PC-9 (cell line): ENCODE measurements at places on chromosomes 1 and 21. TPM values are rescaled to one million over a fixed set of nuclear protein-coding genes. Genes with fewer than 3 reads are reported as not detected.

DNA sequence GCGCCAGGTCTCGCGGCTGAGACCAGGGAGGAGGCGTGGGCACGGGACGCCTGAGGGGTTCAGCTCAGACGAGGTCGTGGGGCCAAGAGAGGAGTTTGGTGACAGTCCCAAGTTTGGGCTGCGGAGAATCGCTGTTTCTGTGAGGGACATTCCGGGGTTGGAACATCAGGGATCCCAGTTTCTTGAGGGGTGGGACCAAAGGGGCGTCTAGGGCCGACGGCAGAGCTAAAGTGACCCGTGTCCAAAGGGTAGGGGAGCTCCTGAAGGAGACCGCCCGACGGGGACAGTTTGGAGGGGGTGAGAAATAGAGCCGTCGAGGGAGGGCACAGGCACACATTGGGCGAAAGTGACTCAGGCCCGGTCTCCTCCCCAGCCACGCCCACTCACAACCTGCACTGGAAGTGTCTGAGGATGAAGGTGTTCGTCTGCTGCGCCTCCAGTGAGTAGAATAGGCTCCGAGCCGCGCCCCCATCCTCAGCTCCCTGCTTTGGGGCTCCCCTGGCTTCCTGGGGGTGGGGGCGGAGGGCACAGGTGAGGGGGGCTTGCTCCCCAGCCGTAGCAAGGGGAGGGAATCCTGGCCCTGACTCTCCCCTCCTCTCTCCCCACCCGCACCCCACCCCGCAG, 7.0 kb downstream of the EFNA3 start:
- H3K36me3 ChIP-seq = no peaks in the 10 kb centered on the region
- peaks cover 43% of the 10 kb centered on the region for H3K4me1 ChIP-seq
- H3K27ac ChIP-seq = peak overlapping the region; percentile 72
- peak overlapping the region; percentile 70 for H3K4me3 ChIP-seq
- H3K27me3 ChIP-seq = peaks cover 17% of the 10 kb centered on the region
- DNase-seq = peak; percentile 68

- DNase-seq = no peak
- no peaks in the 10 kb centered on the region for H3K27me3 ChIP-seq
- no peak overlapping the region for H3K4me3 ChIP-seq
- H3K4me1 ChIP-seq = no peaks in the 10 kb centered on the region
- no peak overlapping the region for H3K27ac ChIP-seq
- no peaks in the 10 kb centered on the region for H3K36me3 ChIP-seq
Measured at GRCh38 chr1:178945763-178946266, 74.9 kb upstream of the ANGPTL1 start.

DNA sequence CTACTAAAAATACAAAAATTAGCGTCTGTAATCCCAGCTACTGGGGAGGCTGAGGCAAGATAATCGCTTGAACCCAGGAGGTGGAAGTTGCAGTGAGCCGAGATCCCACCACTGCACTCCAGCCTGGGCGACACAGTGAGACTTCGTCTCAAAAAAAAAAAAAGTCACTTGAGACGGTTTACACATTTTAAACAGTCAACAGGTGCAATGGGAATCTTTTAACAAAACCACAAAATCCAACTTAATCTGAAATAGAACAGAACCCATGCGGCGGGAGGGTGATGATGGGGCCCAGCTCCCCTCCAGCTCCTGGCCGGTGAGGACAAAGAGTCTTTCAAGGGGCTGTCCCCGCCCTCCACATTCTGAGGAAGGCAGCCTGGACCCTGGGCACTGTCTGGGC, 48.3 kb downstream of the TP73 start:
- H3K4me3 ChIP-seq = no peak overlapping the region
- no peak for DNase-seq
- peaks cover 49% of the 10 kb centered on the region for H3K27me3 ChIP-seq
- no peak overlapping the region for H3K27ac ChIP-seq
- H3K4me1 ChIP-seq = peaks cover 29% of the 10 kb centered on the region
- no peaks in the 10 kb centered on the region for H3K36me3 ChIP-seq

DNA sequence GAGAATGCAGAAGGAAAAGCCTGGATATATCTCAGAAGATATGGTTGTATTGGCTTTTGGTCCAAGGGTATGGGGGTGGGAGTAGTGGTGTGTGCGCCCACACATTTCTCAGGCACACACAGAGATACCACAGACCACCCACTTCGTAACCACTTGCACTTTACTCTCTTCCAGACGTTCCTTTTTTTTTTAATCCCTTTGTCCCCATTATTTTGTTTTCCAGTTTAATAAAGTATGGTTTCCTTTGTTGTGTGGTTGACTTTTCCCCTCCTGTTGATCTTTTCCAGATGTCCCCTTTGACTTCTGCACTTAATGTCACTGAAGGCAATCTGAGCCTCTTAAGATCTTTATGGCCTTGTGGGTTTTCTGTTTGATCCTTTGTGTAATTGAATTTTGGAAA, 10.5 kb upstream of the TARS2 start:
- H3K36me3 ChIP-seq = no peaks in the 10 kb centered on the region; the same call in 1 of the 2 replicates
- no peak overlapping the region for H3K27ac ChIP-seq

- peak; percentile 55 for DNase-seq
- peaks cover 47% of the 10 kb centered on the region for H3K4me1 ChIP-seq
- H3K27me3 ChIP-seq = no peaks in the 10 kb centered on the region
- H3K27ac ChIP-seq = peak overlapping the region; percentile 90
- no peaks in the 10 kb centered on the region for H3K36me3 ChIP-seq
Measured at GRCh38 chr21:39321424-39321823, 8.0 kb upstream of the BRWD1 start.

The MKNK1 gene
- 103 and 112 TPM in 2 replicates for total RNA-seq

- H3K36me3 ChIP-seq = no peaks in the 10 kb centered on the region
- no peak overlapping the region for H3K27ac ChIP-seq
- peaks cover 14% of the 10 kb centered on the region for H3K4me1 ChIP-seq
- H3K4me3 ChIP-seq = no peak overlapping the region
Measured at GRCh38 chr1:180636138-180636537, 4.3 kb downstream of the XPR1 start.

The HSD3B2 gene
- not detected in 2 replicates for total RNA-seq

- peaks cover 15% of the 10 kb centered on the region; the same call in 1 of the 2 replicates for H3K36me3 ChIP-seq
- no peaks in the 10 kb centered on the region for H3K27me3 ChIP-seq
- DNase-seq = no peak
- no peak overlapping the region for H3K4me3 ChIP-seq
- H3K27ac ChIP-seq = no peak overlapping the region
Measured at GRCh38 chr1:156556354-156556753, 16.0 kb downstream of the IQGAP3 start.

The DMBX1 gene
- total RNA-seq = 0.79 and 1.0 TPM in 2 replicates

DNA sequence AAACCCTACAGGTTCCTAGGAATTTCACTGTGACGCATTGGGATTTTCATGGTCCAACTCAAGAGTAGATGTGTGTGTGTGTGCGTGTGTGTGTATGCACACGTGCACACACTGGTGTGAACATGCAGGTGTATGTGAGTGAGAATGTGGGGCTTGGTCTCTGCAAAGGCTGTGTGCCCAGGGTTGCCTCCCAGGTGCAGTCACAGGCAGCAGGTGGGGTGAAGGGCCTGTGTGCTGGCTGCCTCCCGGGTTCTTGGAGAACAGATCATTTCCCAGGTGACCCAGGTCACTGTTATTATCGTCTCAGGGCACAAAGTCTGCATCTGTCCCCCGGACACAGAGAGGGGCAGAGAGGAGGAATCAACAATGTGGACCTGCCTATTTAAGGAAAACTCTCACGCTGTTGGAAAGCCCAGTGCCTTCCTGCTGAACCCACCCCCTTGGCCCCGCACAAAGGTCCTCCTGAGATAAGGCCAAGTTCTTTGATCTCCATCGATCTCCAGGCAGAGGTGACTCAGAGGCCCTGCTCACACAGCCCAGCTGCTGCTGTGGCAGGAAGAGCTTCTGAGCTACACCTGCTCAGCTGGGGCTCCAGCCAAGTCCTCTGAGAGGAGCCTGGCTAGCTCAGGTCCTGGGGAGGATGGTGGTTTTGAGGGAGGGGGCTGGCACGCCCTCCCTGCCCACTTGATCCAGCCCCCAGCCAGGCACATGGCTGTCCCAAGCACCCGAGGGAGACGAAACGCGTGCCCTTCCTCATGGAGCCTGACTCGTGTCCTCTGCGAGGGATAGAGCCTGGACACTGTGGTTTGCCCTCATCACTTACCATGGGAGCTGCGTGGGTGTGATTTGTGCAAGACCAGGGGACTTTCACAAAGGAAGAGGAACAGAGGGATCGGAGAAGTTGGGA, 134.0 kb upstream of the ARHGEF16 start:
- peaks cover 72% of the 10 kb centered on the region for H3K27me3 ChIP-seq
- H3K4me1 ChIP-seq = no peaks in the 10 kb centered on the region
- no peak overlapping the region for H3K4me3 ChIP-seq
- no peak overlapping the region for H3K27ac ChIP-seq
- no peaks in the 10 kb centered on the region for H3K36me3 ChIP-seq

- no peaks in the 10 kb centered on the region for H3K4me1 ChIP-seq
- H3K36me3 ChIP-seq = no peaks in the 10 kb centered on the region
- no peak for DNase-seq
- no peaks in the 10 kb centered on the region for H3K27me3 ChIP-seq
- H3K4me3 ChIP-seq = no peak overlapping the region
- no peak overlapping the region for H3K27ac ChIP-seq
Measured at GRCh38 chr1:49208712-49209111, 432.0 kb upstream of the BEND5 start.

The EPHB2 gene
- 26.7 and 31.1 TPM in 2 replicates for total RNA-seq

DNA sequence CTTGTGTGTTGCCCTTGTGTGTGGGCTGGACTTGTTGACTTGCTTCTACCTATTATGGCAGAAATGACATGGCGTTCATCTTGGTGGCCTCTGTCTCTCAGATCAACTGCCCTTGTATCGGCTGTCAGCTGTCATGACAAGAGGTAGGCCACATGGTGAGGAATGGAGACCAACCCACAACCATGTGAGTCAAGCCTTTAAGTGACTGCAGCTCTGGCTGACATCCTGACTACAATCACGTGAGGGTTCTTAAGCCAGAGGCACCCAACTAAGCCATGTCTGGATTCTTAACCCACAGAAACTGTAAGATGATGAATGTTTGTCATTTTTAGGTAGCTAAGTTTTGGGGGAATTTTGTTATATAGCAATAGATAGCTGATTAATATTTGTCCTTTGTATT, 82.1 kb downstream of the KCND3 start:
- no peak overlapping the region for H3K27ac ChIP-seq
- H3K4me3 ChIP-seq = no peak overlapping the region
- H3K4me1 ChIP-seq = no peaks in the 10 kb centered on the region
- DNase-seq = no peak
- H3K27me3 ChIP-seq = peaks cover 98% of the 10 kb centered on the region
- H3K36me3 ChIP-seq = no peaks in the 10 kb centered on the region

- no peak for DNase-seq
- H3K4me1 ChIP-seq = peaks cover 17% of the 10 kb centered on the region
- no peaks in the 10 kb centered on the region for H3K27me3 ChIP-seq
Measured at GRCh38 chr1:173823781-173824314, 625 bp upstream of the DARS2 start.

DNA sequence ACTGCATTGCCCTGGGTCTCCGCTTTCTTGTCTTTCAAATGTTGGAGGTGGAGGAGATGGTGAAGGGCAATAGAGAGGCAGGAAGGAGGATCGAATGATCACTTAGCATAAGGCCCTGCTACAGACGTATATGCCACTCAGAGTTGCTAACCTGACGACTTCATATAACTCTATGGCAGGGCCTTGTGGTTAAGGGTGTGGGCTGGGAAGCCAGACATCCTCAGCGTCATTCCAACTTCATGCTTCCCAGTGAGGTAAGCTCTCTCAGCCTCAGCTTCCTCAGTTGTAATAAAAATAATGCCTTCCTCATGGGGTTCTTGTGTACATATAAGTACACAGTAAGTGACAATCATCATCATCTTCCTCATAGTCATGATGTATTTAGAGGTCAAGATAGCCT, 54.6 kb downstream of the CASQ2 start:
- H3K4me3 ChIP-seq = peak overlapping the region; percentile 26; the same call in 1 of the 2 replicates
- no peaks in the 10 kb centered on the region for H3K36me3 ChIP-seq
- peak overlapping the region; percentile 94 for H3K27ac ChIP-seq
- peak; percentile 75 for DNase-seq
- H3K4me1 ChIP-seq = peaks cover 64% of the 10 kb centered on the region

GRCh38 chr1:53787655-53788054, 48.7 kb upstream of the GLIS1 start:
- H3K27me3 ChIP-seq = no peaks in the 10 kb centered on the region
- no peaks in the 10 kb centered on the region for H3K4me1 ChIP-seq
- DNase-seq = no peak
- H3K4me3 ChIP-seq = no peak overlapping the region
- H3K27ac ChIP-seq = no peak overlapping the region

DNA sequence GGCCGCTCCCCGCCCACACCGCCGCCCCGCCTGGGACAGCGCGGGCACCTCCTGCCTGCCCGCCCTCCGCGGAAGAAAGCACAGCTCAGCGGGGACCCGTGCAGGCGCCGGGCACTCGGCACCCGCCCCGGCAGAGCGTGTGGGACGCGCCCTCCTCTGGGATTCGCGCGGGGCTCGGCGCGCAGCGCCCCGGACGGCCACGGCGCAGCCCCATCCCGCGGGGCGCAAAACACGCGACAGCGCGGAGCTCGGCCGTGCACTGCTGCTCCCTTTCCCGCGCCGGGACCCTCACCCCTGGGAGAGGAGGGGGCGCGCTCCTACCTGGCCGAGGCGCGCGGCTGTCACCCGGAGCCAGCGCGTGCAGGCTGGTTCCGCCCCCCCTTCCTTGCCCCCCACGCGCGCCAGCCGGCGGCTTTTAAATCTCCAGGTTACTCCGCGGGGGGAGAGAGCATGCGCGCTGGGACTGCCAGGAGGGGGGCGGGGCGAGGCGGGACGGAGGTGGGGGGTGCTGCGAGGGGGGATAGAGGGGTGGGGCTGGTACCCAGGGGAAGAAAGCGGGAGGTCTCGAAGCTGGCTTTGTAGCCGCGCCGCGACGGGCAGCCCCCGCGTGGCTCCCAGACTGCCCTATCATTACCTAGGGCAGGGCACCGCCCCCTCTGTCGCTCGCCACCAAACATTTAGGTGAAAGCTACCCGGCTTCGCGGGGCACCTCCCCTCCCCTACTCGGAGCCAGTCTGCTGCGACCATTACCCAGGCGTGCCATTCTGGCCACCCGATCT, at the start of gene SLC45A3:
Gene SLC45A3 (minus strand): TSS at position 437 of the 779 bp plus-strand sequence. CDS start 15,853 bp downstream, outside the sequence.
- H3K27ac ChIP-seq = peak within 1 kb of the TSS; percentile 51

The UMODL1 gene
- 0.25 TPM in 1 of 2 replicates, not detected in the other for total RNA-seq

GRCh38 chr21:33424214-33424613, 21.0 kb downstream of the IFNGR2 start:
- peaks cover 14% of the 10 kb centered on the region for H3K4me1 ChIP-seq
- no peak overlapping the region for H3K4me3 ChIP-seq
- H3K36me3 ChIP-seq = 0 out of 2 replicates have a peak, but pooled peaks cover 10% of the 10 kb centered on the region

- H3K27ac ChIP-seq = peak overlapping the region; percentile 4; the same call in 1 of the 2 replicates
- H3K36me3 ChIP-seq = no peaks in the 10 kb centered on the region
- no peak for DNase-seq
- peaks cover 19% of the 10 kb centered on the region for H3K4me1 ChIP-seq
Measured at GRCh38 chr1:182974506-182975191, 21.7 kb upstream of the SHCBP1L start.

GRCh38 chr1:167126317-167126716, 32.4 kb downstream of the STYXL2 start:
- DNase-seq = no peak
- H3K27ac ChIP-seq = no peak overlapping the region
- no peaks in the 10 kb centered on the region for H3K27me3 ChIP-seq
- no peaks in the 10 kb centered on the region for H3K36me3 ChIP-seq
- no peak overlapping the region for H3K4me3 ChIP-seq
